ENCODE measurements at places on chromosomes 12 and 14. TPM values are rescaled to one million over a fixed set of nuclear protein-coding genes. Genes with fewer than 3 reads are reported as not detected.

GRCh38 chr14:60328583-60328982 lies 79.6 kb downstream of the PPM1A start:
- no peak overlapping the region for H3K4me3 ChIP-seq
- peaks cover 21% of the 10 kb centered on the region for H3K4me1 ChIP-seq
- no peaks in the 10 kb centered on the region for H3K36me3 ChIP-seq
- DNase-seq = no peak
- H3K27ac ChIP-seq = no peak overlapping the region

- H3K4me3 ChIP-seq = no peak overlapping the region
- H3K4me1 ChIP-seq = no peaks in the 10 kb centered on the region
- H3K36me3 ChIP-seq = no peaks in the 10 kb centered on the region
- H3K27ac ChIP-seq = no peak overlapping the region
These were observed 321.7 kb upstream of the RPL10L start for GRCh38 chr14:46973295-46973694.

ZNF839 gene
- total RNA-seq = 4.4 TPM

NGB gene
- total RNA-seq = 1.7 TPM

GRCh38 chr12:43696154-43696553 lies 62.4 kb downstream of the PUS7L start:
- DNase-seq = no peak
- H3K4me1 ChIP-seq = no peaks in the 10 kb centered on the region
- H3K36me3 ChIP-seq = no peaks in the 10 kb centered on the region
- H3K4me3 ChIP-seq = no peak overlapping the region

CLEC4C gene
- total RNA-seq = not detected
